ENCODE measurements at places on chromosomes 2 and 18.

GRCh38 chr18:1663879-1664705 lies 759.4 kb downstream of the ADCYAP1 start:
- DNase-seq = no peak

- no peak for DNase-seq
Measured at GRCh38 chr18:38312532-38312931, 746.9 kb upstream of the CELF4 start.

- no peak for DNase-seq
Measured at GRCh38 chr2:85405201-85406059, 4.7 kb downstream of the CAPG start.

- DNase-seq = no peak
Measured at GRCh38 chr18:10565835-10566234, 40.0 kb downstream of the NAPG start.

DNA sequence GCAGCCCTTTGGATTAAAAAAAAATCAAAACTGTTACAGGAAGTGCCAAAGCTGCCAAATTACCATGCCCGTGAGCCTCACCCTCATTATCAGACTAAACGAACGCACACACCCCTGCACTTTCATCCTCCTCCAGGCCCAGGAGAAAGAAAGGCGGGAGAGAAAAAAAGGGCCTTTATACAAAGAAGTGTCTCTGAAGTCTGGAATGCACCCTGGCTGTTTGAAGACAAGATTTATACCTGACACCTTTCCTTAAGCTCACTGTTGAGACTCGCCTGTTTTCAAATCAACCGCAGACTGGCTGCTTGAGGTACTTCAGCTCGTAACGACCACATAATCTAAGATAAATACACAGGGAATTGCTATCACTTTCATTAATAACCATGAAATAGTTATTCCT lies 31.0 kb downstream of the EDAR start:
- no peak for DNase-seq

Data from stimulated activated CD4-positive, alpha-beta T cell treated with anti-CD3 and anti-CD28 coated beads, TNF-alpha, amount 100 ng/mL, for 1 hour (primary cell).